ENCODE measurements at places on chromosomes 1 and 21. TPM values are rescaled to one million over a fixed set of nuclear protein-coding genes. Genes with fewer than 3 reads are reported as not detected.

VCAM1 gene
- 0.05 TPM for total RNA-seq

SLC16A4 gene
- 0.73 TPM for total RNA-seq

CA6 gene
- total RNA-seq = 0.41 TPM

ITPKB gene
- total RNA-seq = 30.0 TPM

CD247 gene
- 196 TPM for total RNA-seq

PACC1 gene
- total RNA-seq = 19.4 TPM

ELAPOR1 gene
- total RNA-seq = 19.7 TPM

INAVA gene
- not detected for total RNA-seq

FCGR3B gene
- total RNA-seq = not detected

KRTAP13-2 gene
- total RNA-seq = not detected

BLACAT1 gene
- total RNA-seq = not detected

NEXN gene
- total RNA-seq = 0.60 TPM

INTS11 gene
- 138 TPM for total RNA-seq

OR14K1 gene
- total RNA-seq = not detected

ORC1 gene
- total RNA-seq = 38.9 TPM

NR1I3 gene
- total RNA-seq = not detected

ANGPTL3 gene
- total RNA-seq = not detected

TTLL7 gene
- total RNA-seq = 0.84 TPM

GRHL3 gene
- total RNA-seq = not detected

CPLANE2 gene
- total RNA-seq = 3.2 TPM

NOL9 gene
- 43.4 TPM for total RNA-seq

ASTN1 gene
- not detected for total RNA-seq

MCOLN3 gene
- total RNA-seq = 0.68 TPM

NKAIN1 gene
- not detected for total RNA-seq

AIRE gene
- total RNA-seq = not detected

MRPS15 gene
- 117 TPM for total RNA-seq

FCN3 gene
- not detected for total RNA-seq

KRTAP10-12 gene
- not detected for total RNA-seq

OR2T35 gene
- not detected for total RNA-seq

DFFA gene
- 53.8 TPM for total RNA-seq

BMP8B gene
- total RNA-seq = 1.9 TPM

KIAA1614 gene
- total RNA-seq = 0.09 TPM

CFHR2 gene
- total RNA-seq = not detected

WDR3 gene
- total RNA-seq = 54.2 TPM

PRKAA2 gene
- not detected for total RNA-seq

CLEC20A gene
- total RNA-seq = not detected

TDRD5 gene
- total RNA-seq = not detected

TSHB gene
- total RNA-seq = not detected

HSD11B1 gene
- total RNA-seq = 8.2 TPM

RIPK4 gene
- total RNA-seq = not detected

ABCD3 gene
- 61.4 TPM for total RNA-seq

DENND4B gene
- 124 TPM for total RNA-seq

C1orf53 gene
- total RNA-seq = 2.4 TPM

KRTAP12-3 gene
- total RNA-seq = not detected

GNG12 gene
- 0.16 TPM for total RNA-seq

CLCA1 gene
- not detected for total RNA-seq

C1orf87 gene
- not detected for total RNA-seq

IL22RA1 gene
- total RNA-seq = not detected

TAS1R1 gene
- total RNA-seq = not detected

ESRRG gene
- total RNA-seq = not detected

ROR1 gene
- total RNA-seq = 0.09 TPM

LCE3E gene
- total RNA-seq = not detected

All from activated T-helper 2 cell treated with anti-CD3 and anti-CD28 coated beads, Interferon-gamma antibody, Interleukin-2, Interleukin-4, amounts not matched to agents 10 μg/mL and 5 μg/mL and 100 μg/mL, durations not matched to agents 14 hours and 24 hours and 36 hours (primary cell).